ENCODE measurements at places on chromosomes 16 and 17. TPM values are rescaled to one million over a fixed set of nuclear protein-coding genes. Genes with fewer than 3 reads are reported as not detected.

SLC6A4 gene
- total RNA-seq = 1.7 TPM

HOXB7 gene
- 2.8 TPM for total RNA-seq

SP6 gene
- 0.31 TPM for total RNA-seq

CMTM2 gene
- 307 TPM for total RNA-seq

KRTAP1-5 gene
- not detected for total RNA-seq

INCA1 gene
- 32.6 TPM for total RNA-seq

KRT9 gene
- total RNA-seq = not detected

RPL13 gene
- 1,952 TPM for total RNA-seq

KRTAP9-2 gene
- total RNA-seq = not detected

CTRL gene
- total RNA-seq = 0.62 TPM

RAB26 gene
- total RNA-seq = 3.6 TPM

MXRA7 gene
- 217 TPM for total RNA-seq

DLX3 gene
- 1.4 TPM for total RNA-seq

KRT14 gene
- total RNA-seq = not detected
